ENCODE measurements at places on chromosomes 16 and 17.
A peak's percentile ranks its signal among the peaks of the same experiment; 100 is the strongest.

DNA sequence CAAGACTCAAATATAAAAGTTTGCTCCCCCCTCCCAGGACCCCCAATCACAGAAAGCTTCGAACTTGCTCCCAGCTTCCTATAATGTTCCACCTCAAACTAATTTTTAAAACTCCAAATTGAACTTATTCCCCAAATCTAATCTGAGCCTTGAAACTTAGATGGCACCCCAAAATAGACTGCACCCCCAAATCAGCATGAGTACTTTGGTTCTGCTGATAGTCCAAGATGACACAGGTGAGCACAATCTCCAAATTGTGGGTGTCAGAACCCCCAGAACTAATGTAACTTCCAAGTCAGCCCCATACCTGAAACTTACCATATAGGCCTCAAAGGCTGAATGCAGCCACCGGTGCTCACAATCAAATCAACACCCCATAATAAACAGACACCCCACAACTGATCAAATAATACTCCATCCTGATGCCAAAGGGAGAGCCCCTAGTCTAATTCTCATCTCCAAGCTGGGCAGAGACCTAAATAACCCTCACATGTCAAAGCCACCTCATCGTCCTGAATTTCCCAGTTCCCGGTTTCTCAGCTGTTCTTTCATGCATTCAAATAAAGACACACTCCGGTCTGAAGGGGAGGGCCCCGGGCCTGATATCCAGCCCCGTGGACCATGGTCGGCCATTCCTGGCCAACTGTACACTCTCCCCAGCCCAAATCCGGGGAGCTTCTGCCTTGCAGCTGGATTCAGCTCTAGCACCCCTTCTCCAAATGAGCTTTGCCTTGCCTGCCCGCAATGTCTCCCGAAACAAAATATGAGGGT lies 1.8 kb upstream of the BCL6B start:
- peak; percentile 25 for DNase-seq

DNA sequence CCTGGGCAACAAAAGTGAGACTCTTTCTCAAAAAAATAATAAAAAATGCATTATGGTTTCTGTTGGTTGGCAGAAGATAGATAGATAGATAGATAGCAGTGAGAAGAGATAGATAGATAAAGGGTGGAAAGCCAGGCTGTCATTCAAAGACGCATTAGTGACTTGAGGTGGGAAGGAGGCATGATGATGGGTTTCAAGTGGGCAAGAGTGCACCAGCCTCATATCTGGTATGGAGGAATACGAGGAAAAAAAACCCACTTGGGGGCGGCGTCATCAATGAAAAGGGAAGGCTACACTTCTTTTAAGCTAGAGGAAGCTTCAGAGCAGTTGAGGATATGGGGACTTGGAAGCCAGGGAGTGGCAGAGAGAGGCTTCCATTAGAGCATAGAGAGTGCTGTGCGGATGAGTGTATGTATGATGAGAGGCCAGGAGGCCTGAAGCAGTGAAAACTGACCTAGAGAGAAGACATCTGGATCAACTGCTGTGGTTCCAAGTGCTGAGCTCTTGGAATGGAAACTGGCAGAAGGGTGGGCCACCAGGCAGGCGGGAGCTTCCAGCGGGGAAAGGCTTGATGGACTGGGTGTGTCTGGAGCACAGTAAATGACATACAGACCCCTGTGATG lies 31.8 kb downstream of the CEP95 start:
- no peak for DNase-seq

DNA sequence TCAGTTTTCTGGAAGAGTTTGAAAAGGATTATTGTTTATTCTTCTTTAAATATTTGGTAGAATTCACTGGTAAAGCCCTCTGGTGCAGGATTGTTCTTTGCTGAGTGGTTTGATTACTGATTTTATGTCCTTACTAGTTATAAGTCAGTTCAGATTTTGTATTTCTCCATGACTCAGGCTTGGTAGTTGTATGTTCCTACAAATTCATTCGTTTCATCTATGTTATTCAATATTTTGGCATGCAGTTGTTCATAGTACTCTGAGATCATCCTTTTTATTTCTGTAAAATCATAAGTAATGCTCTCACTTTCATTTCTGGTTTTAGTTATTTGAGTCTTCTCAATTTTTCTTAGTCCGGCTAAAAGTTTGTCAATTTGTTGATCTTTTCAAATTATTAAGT lies 58.1 kb upstream of the CRYM start:
- DNase-seq = no peak

DNA sequence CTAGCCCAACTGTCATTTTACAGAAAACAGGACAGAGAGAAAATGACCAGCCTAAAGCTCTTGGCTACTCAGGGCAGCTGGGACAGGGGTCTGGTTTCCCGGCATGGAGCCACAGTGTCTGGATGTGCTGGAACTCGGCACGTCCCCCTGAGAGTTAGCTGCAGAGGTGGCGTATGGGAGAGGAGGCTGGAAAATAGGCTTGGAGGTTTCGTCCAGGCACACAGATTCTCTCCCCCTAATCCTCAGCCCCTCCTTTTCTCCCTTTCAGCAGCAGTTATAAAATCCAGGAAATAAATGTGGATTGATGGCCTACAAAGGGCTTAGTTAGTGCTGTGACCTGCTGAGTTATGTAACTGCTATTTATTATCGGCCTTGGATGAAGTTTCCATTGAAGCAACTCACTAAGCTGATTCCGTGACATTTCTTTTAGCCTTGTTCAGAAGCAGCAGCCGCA lies 89.5 kb upstream of the TOB1 start:
- no peak for DNase-seq

DNA sequence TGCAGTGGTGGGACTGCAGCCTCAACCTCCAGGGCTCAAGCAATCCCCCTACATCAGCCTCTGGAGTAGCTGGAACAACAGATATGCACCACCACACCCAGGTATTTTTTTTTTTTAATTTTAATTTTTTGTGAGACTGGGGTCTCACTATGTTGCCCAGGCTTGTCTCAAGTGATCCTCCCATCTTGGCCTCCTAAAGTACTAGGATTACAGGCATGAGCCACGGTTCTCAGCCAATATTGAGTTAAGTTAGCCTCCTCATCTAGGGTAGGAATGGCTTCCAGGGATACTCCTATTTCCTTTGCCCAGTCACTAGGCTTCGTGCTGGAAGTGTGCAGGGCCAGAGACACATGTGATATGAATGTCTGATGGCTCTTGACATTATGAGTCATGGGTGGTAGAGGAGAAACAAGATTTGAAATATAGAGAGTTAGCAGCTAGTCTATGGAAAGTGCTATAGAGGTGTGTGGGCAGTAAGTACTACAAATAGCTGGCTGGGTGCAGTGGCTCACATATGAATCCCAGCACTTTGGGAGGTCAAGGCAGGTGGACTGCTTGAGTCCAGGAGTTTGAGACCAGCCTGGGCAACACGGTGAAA lies 8.0 kb upstream of the HES7 start:
- DNase-seq = no peak

- DNase-seq = no peak
Measured at GRCh38 chr17:63286254-63286653, 159.9 kb downstream of the CYB561 start.

DNA sequence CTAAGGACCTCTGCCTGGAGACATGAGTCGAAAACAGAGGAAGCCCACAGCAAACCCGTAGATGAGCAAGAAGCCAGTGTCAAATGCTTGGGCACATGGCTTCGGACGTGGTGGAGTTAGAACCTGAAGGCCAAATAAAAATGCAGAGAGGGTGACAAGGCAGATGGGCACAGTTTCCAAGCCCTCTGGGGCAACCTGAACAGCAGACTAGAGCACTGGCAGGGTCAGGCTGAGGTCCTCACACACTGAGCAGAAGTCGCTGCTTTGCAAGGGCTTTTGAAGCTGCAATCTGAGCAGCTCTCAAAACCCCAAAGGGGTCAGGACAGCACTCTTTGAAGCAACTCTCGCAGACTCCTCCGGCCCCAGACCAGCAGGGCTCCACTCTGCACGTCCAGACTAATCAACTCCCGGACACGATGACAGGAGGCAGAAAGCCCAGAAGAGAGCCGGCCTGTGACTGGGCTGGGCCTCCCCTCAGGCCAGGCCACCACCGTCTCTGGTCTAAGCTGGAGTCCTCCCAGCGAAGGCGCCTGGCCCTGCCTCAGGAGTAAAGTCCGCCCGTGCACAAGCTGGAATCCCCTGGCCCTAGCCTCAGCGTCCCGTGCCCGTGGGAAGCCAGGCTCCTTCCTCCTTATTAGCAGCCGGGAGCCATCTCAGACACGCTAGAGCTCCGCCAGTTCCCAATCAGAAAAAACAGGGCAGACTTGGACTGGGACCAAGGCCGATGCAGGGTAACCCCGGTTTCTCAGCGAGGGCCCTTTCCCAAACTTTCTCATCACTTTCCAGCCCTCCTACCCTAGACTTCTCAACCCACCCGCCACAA lies 924 bp downstream of the SMARCD2 start:
- peak; percentile 82 for DNase-seq

All from suppressor macrophage treated with lipopolysaccharide for 1 hour (primary cell).